Right ventricle myocardium superior (tissue), 1 donor: ENCODE measurements at places on chromosomes 5 and 9.

- no peak for DNase-seq
Observed at GRCh38 chr5:43288269-43288831, 24.9 kb downstream of the HMGCS1 start.

GRCh38 chr9:128927731-128928411 lies 7.1 kb downstream of the PHYHD1 start:
- DNase-seq: no peak

- no peak for DNase-seq
Observed at GRCh38 chr9:14043483-14043882, 270.5 kb downstream of the NFIB start.

DNA sequence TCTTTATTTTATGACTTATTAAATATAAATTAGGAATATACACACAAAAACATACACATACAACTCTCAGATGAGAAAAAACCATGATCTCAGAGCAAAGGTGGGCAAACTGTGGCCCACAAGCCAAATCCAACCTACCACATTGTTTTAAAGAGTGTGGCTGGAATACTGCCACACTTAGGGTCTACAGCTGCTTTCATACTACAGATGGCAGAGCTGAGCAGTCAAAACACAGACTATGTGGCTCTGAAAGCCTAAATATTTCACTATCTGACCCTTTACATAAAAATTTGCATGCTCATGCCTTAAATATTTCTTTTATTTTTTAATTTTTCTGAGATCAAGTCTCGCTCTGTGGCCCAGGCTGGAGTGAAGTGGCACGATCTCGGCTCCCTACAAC lies 28.3 kb downstream of the LEAP2 start:
- no peak for DNase-seq

GRCh38 chr9:19102181-19102630 lies 498 bp downstream of the HAUS6 start:
- DNase-seq: peak; percentile 63

DNA sequence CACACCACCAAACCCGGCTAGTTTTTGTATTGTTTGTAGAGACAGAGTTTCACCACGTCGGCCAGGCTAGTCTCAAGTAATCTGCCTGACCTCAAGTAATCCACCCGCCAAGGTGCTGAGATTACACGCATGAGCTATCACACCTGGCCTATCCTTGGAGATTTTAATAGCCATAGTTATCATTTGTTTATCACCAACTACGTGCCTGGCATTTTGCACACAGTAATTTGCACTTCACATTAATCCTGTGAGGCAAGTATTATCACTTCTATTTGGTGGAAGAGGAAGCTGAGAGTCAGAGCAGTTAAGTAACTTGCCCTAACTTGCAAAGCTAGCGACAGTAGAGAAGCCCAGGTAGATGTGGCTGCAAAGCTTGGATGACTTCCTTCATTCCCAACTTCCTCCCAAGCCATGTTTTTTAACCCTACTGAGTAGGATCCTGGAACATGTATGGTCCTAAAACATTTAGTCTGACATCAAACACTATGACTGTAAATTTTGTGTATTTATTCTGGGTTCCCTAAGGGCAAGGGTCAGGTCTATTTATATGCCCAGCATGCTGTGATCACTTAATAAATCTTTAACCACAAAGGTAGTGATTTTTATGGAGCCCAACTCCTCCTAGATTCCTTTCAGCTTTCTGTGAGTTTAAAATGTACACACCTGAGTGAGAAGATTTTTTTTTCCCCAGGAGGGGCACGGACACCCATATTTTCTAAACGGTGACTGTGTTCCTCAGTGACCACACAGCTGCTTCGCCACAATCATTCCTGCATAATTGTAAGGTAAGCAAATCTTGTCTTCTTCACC lies 100.2 kb upstream of the RAI14 start:
- DNase-seq: no peak

DNA sequence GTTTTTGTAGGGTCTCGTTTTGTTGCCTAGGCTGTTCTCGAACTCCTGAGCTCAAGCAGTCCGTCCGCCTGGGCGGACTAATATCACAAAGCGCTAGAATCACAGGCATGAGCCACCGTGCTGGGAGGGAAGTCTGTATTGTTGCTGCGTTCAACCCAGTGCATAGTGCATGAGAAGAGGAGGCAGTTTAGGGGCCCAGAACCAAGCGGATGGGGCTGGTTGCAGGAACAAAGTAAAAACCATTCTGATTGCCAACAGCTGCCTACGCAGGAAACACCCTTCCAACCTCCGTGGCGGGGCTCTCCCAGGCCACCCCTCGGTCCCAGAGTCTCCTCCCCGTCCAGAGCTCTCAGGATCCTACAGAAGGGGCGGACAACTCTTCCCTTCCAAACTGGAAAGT lies 87.1 kb downstream of the ANXA2R start:
- no peak for DNase-seq

GRCh38 chr5:77945874-77946273 lies 169.7 kb upstream of the TBCA start:
- no peak for DNase-seq

- no peak for DNase-seq
Observed at GRCh38 chr9:78821126-78821822, 524.3 kb downstream of the PSAT1 start.

DNA sequence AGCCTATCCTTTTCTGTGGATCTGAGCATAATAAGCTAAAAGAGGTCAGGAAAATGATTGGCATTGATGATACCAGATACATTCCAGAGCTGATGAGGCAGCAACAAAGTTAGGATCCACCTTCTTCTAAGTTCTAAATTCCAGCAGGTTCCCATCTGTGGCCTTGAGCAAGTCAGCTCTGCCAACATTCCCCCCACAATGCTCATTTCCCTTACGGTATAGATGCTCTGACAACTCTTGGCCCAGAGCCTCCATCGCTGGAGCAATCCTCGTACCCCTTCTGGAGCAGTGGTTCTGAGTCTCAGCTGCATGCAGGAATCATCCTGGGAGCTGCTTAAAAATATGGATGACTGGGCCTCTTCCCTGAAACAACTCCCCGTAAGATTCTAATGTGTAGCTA lies 78.1 kb downstream of the MED27 start:
- DNase-seq: no peak

DNA sequence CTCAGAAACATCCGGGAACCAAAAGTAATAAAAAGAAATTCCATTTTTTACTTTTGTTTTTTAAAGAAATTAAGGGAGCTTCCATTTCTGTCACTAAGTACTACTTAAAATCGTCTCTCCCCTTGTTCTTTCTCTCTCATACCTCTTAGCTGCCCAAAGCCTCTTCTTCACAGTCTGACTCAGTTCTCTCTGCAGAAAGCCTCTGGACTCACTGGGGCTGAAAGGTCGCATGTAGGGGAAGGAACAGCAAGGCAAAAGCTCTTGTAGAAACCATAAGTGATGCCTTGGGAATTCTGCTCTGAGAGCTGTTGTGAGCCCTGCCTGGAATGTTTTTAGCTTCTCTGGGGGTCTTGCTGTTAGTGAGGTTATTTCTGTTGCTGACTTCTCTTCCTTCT lies 100.8 kb upstream of the RANBP3L start:
- DNase-seq: no peak

GRCh38 chr9:76528642-76529190 lies 69.7 kb downstream of the GCNT1 start:
- DNase-seq: no peak

DNA sequence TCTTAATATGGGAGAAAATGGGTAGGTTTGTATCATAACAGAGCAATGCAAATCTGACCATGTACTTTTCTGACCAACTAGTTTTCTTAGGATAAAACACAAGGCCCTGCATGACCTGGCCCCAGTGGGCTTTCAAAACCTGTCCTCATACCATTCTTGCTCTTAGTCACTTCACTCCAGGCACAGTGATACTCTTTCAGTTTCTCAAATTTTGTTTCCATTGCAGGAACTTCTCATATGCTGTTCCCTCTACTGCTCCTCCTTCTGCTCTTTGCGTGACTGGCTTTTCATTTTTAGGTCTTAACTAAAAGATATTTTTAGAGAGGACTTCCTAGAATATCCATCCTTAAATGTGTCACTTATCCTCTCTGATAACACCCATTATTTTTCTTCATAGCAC lies 112.4 kb downstream of the INIP start:
- DNase-seq: no peak

GRCh38 chr5:179319123-179319522 lies 26.1 kb downstream of the ADAMTS2 start:
- no peak for DNase-seq

GRCh38 chr9:38435521-38435920 lies 11.3 kb upstream of the IGFBPL1 start:
- no peak for DNase-seq

DNA sequence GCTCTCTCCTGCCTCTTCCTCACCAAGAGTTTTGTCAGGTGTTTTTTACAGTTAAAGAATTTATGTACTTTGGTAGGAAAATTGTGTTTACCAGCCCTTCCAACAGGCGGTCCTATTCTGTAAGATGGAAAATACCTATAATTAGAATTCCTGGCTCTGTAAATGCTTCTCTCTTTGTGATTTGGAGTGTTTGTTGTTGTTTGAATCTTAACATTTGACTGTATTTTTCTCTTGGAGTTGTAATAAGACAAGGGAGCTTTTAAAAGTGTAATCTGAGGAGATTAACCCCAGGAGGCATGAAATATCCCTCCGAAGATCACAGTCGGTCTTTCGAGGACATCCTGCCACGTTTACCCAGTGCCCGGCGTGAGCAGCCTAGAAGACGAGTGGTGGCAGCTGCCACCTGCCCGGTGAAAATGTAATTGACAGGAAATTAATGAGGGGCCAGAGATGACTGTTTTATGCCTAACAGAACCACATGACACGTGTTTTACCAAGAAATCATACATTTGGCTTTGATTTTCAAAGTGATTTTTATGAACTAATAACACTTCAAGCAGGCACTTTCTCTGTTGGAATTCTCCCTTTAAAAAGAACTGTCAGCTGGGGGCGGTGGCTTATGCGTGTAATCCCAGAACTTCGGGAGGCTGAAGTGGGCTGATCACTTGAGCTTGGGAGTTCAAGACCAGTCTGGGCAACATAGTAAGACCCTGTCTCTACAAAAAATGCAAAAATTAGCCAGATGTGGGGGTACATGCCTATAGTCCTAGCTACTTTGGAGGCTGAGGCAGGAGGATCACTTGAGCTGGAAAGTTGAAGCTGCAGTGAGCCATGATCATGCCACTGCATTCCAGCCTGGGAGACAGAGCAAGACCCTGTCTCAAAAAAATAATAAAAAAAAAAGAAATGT lies 20.0 kb downstream of the ANKRD33B start:
- no peak for DNase-seq

GRCh38 chr5:125476901-125477585 lies 730.6 kb upstream of the ZNF608 start:
- no peak for DNase-seq

DNA sequence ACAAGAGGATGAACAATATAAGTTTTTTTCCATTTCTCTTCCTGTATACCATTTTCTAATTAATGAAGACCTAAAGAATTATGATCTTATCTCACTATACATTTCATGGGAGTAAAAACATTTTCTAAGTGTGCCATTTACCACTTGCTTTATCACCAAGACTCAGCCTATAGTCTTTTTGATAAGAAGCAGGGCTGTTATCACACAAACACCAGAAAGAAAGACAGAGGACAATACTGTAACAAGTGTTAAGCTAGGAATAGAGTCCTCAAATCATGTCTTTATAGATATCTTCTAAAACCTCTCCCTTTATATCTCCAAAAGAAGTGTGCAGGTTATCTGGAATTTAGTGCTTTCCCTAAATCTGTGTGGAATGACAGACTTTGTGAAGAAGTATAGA lies 119.7 kb downstream of the FAM174A start:
- no peak for DNase-seq

- DNase-seq: no peak
Observed at GRCh38 chr9:123424552-123425225, 68.7 kb downstream of the CRB2 start.

- DNase-seq: no peak
Observed at GRCh38 chr5:82073179-82073578, 101.4 kb downstream of the ATG10 start.

- DNase-seq: no peak
Observed at GRCh38 chr5:124634228-124634739, 112.2 kb downstream of the ZNF608 start.

GRCh38 chr5:142597546-142598337 lies 88.1 kb downstream of the FGF1 start:
- no peak for DNase-seq

DNA sequence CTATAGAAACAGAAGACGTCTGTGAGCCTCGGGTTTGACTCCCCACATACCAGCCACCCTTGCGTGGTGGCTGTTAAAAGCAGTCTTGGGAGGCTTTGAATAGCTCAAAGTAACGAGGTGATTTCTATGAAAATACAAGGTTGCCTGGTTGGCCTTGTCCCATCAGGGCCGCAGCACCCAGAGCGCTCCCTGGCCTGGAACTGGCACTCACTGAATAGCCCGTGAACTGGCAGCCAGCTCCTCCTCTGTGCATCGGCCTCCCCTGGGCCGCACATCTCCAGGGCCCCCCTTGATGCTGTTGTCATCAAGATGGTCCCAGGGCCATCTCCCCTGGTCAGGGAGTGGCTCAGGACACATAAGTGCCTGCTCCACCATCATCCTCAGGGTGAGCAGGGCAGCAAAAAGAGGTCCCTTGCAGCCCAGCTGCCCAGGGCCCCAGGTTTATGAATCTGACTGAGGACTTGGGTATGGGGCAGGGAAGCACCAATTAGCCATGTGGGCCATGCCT lies 144.6 kb upstream of the PPP1R26 start:
- DNase-seq: no peak

GRCh38 chr5:79236970-79237739 lies 1.2 kb downstream of the JMY start:
- DNase-seq: peak; percentile 50

GRCh38 chr5:161256957-161257356 lies 289.6 kb downstream of the GABRB2 start:
- DNase-seq: no peak

- no peak for DNase-seq
Observed at GRCh38 chr9:22033012-22033630, 24.0 kb upstream of the CDKN2B start.

GRCh38 chr5:112344540-112344939 lies 74.5 kb downstream of the EPB41L4A start:
- no peak for DNase-seq

DNA sequence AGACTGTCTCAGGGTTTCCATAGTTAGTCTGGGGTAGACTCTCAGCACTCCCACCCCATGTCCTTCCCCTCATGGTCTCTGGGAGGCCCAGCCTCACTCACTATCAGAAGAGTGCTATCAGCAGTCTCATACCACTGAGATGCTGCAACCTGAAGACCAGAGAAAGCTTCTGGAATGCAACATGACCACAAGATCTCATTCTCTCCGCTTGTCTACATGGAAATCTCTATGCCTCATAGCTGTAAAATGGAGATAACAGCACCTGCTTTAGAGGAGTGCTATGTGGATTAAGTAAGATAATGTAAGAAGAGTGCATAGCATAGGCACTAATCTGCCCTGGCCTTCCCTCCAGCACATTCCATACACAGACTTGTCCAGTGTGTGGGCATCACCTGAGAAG lies 47.0 kb upstream of the ZNF169 start:
- DNase-seq: no peak
